Ovary (tissue), 10 donors: ENCODE measurements at places on chromosomes 1 and 21. TPM values are rescaled to one million over a fixed set of nuclear protein-coding genes. Genes with fewer than 3 reads are reported as not detected.

GRCh38 chr1:229874136-229874535, 192.9 kb upstream of the GALNT2 start:
- H3K4me3 ChIP-seq = no peak overlapping the region
- DNase-seq = no peak
- H3K27me3 ChIP-seq = no peaks in the 10 kb centered on the region
- H3K4me1 ChIP-seq = peaks cover 2% of the 10 kb centered on the region

DNA sequence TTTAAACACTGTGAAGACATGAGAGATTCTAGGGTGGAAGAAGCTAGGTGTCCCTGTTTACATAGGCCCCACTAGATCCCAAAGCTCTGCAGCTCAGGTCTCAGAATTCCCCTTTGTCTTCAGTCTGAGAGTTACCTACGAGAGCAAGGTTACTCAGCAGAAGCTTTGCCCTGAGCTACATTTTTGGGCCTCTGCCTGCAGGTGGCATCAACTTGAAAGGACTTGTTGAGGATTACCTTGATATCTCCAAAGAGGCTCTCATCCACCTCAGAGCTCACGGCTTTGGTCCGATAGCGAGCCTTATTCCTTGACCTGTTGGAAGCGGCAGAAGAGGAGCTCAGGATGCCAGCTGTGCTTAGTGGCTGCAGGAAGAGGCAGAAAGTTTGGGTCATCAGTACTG, 7.0 kb downstream of the CFAP45 start:
- H3K36me3 ChIP-seq = no peaks in the 10 kb centered on the region
- H3K27ac ChIP-seq = no peak overlapping the region
- DNase-seq = no peak
- H3K27me3 ChIP-seq = no peaks in the 10 kb centered on the region
- no peaks in the 10 kb centered on the region for H3K4me1 ChIP-seq

- H3K27me3 ChIP-seq = no peaks in the 10 kb centered on the region
- no peak for DNase-seq
- peaks cover 9% of the 10 kb centered on the region for H3K4me1 ChIP-seq
- H3K36me3 ChIP-seq = no peaks in the 10 kb centered on the region
- no peak overlapping the region for H3K4me3 ChIP-seq
Measured at GRCh38 chr1:229225331-229225782, 45.6 kb upstream of the RAB4A start.

GRCh38 chr1:241086686-241087085, 270.3 kb downstream of the RGS7 start:
- H3K27me3 ChIP-seq = no peaks in the 10 kb centered on the region
- no peaks in the 10 kb centered on the region for H3K4me1 ChIP-seq
- no peak overlapping the region for H3K27ac ChIP-seq
- no peak for DNase-seq

DNA sequence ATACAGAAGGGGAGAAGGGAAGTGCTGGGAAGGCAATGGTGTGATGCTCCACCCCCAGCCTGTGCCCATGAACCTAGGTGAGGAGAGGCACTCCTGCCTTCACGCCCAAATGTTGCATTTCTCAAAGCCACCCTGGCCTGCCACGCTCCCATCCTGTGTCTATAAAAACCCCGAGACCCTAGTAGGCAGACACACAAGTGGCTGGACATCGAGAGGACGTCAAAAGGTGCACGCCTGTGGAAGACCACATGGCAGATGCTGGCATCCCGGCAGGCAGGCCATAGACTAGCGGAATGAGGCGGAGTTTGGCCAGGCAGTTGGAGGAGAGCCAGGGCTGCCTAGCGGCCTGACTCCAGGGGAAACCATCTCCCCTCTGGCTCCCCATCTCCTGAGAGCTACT, 1168.5 kb upstream of the ADGRL2 start:
- no peak for DNase-seq
- no peaks in the 10 kb centered on the region for H3K4me1 ChIP-seq
- H3K27ac ChIP-seq = no peak overlapping the region
- no peak overlapping the region for H3K4me3 ChIP-seq

DNA sequence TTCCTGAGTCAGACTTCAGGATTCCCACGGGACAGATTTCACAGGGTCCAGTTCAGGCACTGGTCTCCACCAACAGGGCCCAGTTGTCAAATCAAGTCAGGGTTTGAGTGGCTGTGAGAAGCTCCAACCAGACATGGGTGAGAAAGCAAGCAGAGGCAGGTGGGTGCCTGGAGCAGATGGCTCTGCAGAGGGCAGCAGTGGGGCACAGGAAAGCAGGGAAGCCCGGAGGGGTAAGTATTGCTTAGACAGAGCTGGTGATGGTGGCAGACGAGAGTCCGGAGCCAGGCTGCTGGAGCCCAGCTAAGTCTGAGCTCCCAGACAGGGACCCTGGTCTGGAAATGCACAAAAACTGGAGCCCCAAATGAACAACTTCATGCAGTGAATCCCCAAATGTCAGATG, 40.4 kb downstream of the RIMS3 start:
- no peaks in the 10 kb centered on the region for H3K4me1 ChIP-seq
- no peak overlapping the region for H3K4me3 ChIP-seq
- no peak overlapping the region for H3K27ac ChIP-seq
- DNase-seq = no peak
- no peaks in the 10 kb centered on the region for H3K36me3 ChIP-seq

GRCh38 chr1:17355898-17356297, 16.1 kb upstream of the PADI6 start:
- H3K27ac ChIP-seq = no peak overlapping the region
- no peaks in the 10 kb centered on the region for H3K4me1 ChIP-seq
- H3K4me3 ChIP-seq = no peak overlapping the region
- H3K36me3 ChIP-seq = no peaks in the 10 kb centered on the region

DNA sequence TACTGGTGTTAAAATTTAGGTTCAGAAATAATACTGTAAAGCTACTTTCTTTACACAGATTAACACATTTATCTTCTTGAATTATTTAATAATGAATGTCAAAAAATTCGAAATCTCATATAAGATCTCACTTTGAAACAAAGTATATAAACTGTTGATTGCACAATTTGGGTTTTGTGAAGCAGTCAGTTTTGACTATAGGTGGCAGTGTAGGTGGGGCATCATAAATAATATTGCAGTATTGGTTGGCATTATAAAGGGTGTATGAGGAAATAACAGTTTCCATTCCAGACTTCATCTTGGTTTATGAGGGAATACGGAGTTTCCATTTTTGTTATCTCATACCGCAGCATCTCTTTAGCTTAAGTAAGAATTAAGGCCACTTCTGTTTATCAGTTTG, 49.9 kb downstream of the SUCO start:
- no peak overlapping the region for H3K4me3 ChIP-seq
- no peaks in the 10 kb centered on the region for H3K4me1 ChIP-seq
- no peaks in the 10 kb centered on the region for H3K36me3 ChIP-seq
- H3K27ac ChIP-seq = no peak overlapping the region
- H3K27me3 ChIP-seq = no peaks in the 10 kb centered on the region
- DNase-seq = no peak

GRCh38 chr1:200336101-200336845, 73.6 kb downstream of the ZNF281 start:
- no peaks in the 10 kb centered on the region for H3K36me3 ChIP-seq
- H3K4me3 ChIP-seq = no peak overlapping the region
- H3K27me3 ChIP-seq = no peaks in the 10 kb centered on the region
- DNase-seq = no peak
- no peaks in the 10 kb centered on the region for H3K4me1 ChIP-seq

The DTL gene
- 1.1 TPM for total RNA-seq

The HTR1D gene
- total RNA-seq = 0.12 TPM

The MEX3A gene
- total RNA-seq = 3.5 TPM

The CCDC185 gene
- total RNA-seq = not detected

The CRABP2 gene
- total RNA-seq = 5.5 TPM

The RHOU gene
- 20.5 TPM for total RNA-seq

The BRDT gene
- not detected for total RNA-seq

The POU3F1 gene
- total RNA-seq = not detected

The FGR gene
- total RNA-seq = 8.2 TPM

The IGFN1 gene
- 0.65 TPM for total RNA-seq

The FALEC gene
- 0.69 TPM for total RNA-seq
